ENCODE measurements at places on chromosomes 6 and 20. TPM values are rescaled to one million over a fixed set of nuclear protein-coding genes. Genes with fewer than 3 reads are reported as not detected.

DNA sequence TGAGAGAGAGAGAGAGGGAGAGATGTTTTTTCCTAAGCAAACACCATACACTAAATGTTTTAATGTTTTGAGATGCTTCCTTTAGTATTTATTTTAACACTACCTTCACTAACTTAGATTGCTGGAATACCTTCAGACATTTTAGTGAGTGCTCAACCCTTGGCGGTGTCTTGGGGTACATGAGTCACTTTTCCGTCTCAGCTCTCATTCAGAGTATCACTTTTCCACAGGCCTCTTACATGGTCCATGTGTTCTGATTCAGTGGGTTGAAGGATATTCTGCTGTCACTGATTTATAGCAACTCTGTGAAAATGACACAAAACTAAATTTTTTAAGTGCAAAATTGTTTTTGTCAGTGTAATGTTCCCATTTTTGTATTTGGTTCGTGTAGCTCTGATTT lies 217.9 kb downstream of the CLVS2 start:
- H3K4me3 ChIP-seq, result no peak overlapping the region
- no peak overlapping the region for H3K27ac ChIP-seq
- no peaks in the 10 kb centered on the region for H3K4me1 ChIP-seq
- no peak for DNase-seq

GRCh38 chr20:43376831-43377230 lies 80.9 kb upstream of the SRSF6 start:
- DNase-seq, result no peak
- H3K27me3 ChIP-seq, result no peaks in the 10 kb centered on the region
- no peaks in the 10 kb centered on the region for H3K36me3 ChIP-seq
- no peaks in the 10 kb centered on the region for H3K4me1 ChIP-seq
- H3K27ac ChIP-seq, result no peak overlapping the region

Gene WFDC5
- total RNA-seq, result not detected

- no peak overlapping the region for H3K27ac ChIP-seq
- no peaks in the 10 kb centered on the region for H3K4me1 ChIP-seq
- no peak for DNase-seq
- no peaks in the 10 kb centered on the region for H3K27me3 ChIP-seq
- no peak overlapping the region for H3K4me3 ChIP-seq
- H3K36me3 ChIP-seq, result no peaks in the 10 kb centered on the region
These were observed 123.1 kb upstream of the GJE1 start for GRCh38 chr6:142009647-142010046.

GRCh38 chr6:64040113-64040512 lies 404.5 kb downstream of the PHF3 start:
- peaks cover 26% of the 10 kb centered on the region for H3K4me1 ChIP-seq
- H3K36me3 ChIP-seq, result no peaks in the 10 kb centered on the region
- H3K27me3 ChIP-seq, result no peaks in the 10 kb centered on the region
- H3K4me3 ChIP-seq, result no peak overlapping the region
- no peak for DNase-seq
- H3K27ac ChIP-seq, result no peak overlapping the region

GRCh38 chr6:54315656-54316055 lies 7.4 kb downstream of the TINAG start:
- H3K27me3 ChIP-seq, result no peaks in the 10 kb centered on the region
- no peaks in the 10 kb centered on the region for H3K4me1 ChIP-seq
- DNase-seq, result no peak
- H3K36me3 ChIP-seq, result no peaks in the 10 kb centered on the region
- H3K4me3 ChIP-seq, result no peak overlapping the region
- H3K27ac ChIP-seq, result no peak overlapping the region

GRCh38 chr20:55067158-55067825 lies 591.9 kb downstream of the DOK5 start:
- no peaks in the 10 kb centered on the region for H3K36me3 ChIP-seq
- H3K4me3 ChIP-seq, result no peak overlapping the region
- H3K27ac ChIP-seq, result no peak overlapping the region
- H3K27me3 ChIP-seq, result no peaks in the 10 kb centered on the region

Gene ABT1
- 16.6 TPM for total RNA-seq

DNA sequence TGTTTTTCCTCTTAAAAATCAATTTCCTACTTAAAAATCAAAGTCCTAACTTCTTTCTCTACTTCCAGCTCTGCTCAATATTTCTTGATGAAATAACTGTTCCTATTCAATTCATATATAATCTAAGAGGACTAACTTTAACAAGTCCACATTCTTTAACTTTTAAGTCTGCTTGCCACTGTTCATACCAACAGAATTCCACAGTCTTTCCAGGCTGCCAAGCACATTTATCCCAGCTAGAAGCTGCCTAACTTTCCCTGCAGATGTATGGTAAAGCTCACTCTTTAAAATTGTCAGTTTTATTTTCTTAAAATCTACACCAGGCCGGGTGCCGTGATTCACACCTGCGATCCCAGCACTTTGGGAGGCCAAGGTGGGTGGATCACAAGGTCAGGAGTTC lies 11.5 kb downstream of the CALHM6 start:
- no peak for DNase-seq
- H3K4me3 ChIP-seq, result no peak overlapping the region
- no peaks in the 10 kb centered on the region for H3K27me3 ChIP-seq
- no peaks in the 10 kb centered on the region for H3K36me3 ChIP-seq
- no peak overlapping the region for H3K27ac ChIP-seq

DNA sequence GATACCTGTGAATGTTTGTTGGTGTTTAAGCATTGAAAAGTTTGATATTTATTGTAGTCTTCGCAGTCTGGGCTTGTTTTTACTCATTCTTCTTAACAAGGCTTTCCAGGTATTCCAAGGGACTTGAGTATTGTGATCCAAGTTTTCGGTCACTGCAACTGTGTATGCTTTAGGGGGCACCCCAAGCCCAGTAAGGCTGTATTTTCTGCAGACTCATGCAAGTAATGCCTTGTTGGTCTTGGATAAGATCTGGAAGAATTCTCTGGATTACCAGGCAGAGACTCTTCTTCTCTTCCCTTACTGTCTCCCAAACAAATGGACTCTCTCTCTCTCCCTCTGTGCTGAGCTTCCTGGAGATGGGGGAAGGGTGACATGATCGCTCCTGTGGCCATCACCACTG lies 82.1 kb downstream of the RFPL4B start:
- H3K36me3 ChIP-seq, result no peaks in the 10 kb centered on the region
- no peak overlapping the region for H3K4me3 ChIP-seq
- H3K27ac ChIP-seq, result no peak overlapping the region
- no peak for DNase-seq
- no peaks in the 10 kb centered on the region for H3K4me1 ChIP-seq
- H3K27me3 ChIP-seq, result no peaks in the 10 kb centered on the region

DNA sequence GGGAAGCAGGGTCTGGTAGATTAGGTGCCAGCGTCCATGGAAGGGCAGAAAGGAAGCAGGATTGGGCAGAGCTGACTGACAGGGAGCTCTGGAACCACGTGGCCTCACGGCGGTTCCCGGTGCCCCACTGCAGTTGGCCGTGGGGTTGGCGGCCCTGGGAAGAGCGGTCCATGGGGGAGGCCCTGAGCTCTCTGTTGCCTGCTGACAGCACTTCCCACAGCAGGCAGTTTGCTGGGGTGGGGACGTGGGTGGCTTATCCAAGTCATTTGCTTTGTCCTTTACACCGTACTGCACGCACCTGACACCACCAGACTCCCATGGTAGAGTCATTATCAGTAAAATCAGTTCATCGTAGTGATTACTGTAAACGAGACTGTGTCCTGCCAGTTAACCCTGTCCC lies 56.1 kb downstream of the RPP40 start:
- no peak overlapping the region for H3K27ac ChIP-seq
- no peak for DNase-seq
- peaks cover 23% of the 10 kb centered on the region for H3K36me3 ChIP-seq
- H3K4me1 ChIP-seq, result peaks cover 7% of the 10 kb centered on the region
- H3K4me3 ChIP-seq, result no peak overlapping the region

Gene GRM1
- under 0.01 TPM for total RNA-seq

Gene MAP7
- 1.4 TPM for total RNA-seq

DNA sequence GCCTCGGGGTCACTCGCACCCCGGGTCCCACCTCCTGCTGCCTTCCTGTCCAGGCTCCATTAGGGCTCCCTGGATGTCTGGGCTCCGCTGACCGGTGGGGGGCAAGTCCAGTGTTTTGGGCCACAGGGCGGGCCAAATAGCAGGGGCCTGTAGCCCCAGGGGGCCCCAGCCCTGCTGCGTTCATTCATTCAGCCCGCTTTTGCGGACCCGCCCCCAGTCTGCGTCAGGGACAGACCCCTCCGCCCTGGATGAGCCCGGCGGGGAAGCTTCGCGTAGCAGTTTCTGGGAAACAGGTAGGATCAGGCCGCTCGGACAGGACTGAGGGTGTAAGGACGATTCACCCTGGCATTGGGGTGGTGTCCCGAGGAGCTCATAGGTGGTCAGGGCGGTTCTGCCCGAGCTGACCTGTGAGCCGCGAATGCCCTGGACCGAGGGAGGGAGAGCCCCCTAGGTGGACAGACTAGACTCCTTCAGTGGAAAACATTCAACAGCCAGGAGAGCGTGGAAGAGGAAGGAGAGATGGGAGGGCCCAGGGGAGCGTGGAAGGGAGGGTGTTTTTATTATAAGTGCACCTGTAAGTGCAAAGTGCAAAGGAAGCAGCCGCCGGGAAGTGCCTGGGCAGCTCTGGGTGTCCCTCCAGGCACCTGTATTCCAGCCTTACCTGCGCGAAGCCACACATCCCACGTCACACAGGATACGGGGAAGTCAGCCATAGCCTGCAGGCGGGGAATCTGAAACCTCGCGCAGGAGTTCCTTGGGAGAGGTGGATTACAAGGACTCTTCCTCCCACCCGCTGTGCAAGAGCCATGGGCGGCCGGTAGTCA lies 662 bp downstream of the ENTPD6 start:
- peaks cover 46% of the 10 kb centered on the region for H3K4me1 ChIP-seq
- H3K27me3 ChIP-seq, result no peaks in the 10 kb centered on the region
- H3K27ac ChIP-seq, result peak overlapping the region; percentile 87
- H3K36me3 ChIP-seq, result no peaks in the 10 kb centered on the region

DNA sequence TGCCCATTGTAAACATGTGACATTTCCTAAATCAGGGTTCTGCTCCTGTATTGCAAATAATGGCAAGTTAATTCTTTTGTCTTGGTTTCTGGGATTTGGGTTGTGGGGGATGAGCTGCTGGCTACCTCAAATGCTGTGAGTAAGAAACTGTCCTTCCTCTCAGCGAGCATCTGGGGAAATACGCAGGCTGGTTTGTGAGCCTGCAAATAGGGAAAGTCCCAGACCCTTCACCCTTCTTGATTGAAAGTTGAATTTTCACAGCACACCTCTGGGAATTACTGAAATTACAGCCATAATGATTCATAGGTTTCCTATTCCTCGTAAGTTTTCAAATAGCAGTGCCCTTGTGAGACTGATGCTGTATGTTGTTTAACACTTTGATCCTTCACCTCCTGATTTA lies 138.1 kb downstream of the TBXT start:
- no peaks in the 10 kb centered on the region for H3K27me3 ChIP-seq
- no peaks in the 10 kb centered on the region for H3K36me3 ChIP-seq
- no peak overlapping the region for H3K27ac ChIP-seq
- H3K4me1 ChIP-seq, result peaks cover 15% of the 10 kb centered on the region
- no peak overlapping the region for H3K4me3 ChIP-seq
